ENCODE measurements at places on chromosomes 7 and 10. TPM values are rescaled to one million over a fixed set of nuclear protein-coding genes. Genes with fewer than 3 reads are reported as not detected.

CBX3 gene
- total RNA-seq, result 37.9 TPM

DNA sequence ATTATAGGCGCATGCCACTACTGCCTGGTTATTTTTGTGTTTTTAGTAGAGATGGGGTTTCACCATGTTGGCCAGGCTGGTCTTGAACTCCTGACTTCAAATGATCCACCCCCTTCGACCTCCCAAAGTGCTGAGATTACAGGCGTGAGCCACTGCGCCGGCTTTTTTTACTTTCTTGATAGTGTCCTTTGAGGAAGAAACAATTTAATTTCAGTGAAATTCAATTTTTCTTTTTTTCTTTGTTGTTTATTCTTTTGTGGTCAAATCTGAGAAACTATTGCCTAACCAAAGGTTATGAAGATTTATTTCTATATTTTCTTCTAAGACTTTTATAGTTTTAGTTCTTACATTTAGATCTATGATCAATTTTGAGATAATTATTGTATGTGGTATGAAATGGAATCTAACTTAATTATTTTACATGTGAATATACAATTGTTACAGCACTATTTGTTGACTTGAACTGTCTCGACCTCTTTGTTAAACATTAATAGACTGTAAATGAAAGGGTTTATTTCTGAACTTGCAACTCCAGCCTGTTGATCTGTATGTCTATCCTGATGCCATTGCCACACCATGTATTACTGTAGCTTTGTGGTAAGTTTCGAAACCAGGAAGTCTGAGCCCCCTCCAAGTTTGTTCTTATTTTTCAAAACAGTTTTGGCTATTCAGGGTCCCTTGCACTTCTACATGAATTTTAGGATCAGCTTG lies 19.8 kb upstream of the RASSF4 start:
- H3K27me3 ChIP-seq, result no peaks in the 10 kb centered on the region
- peaks cover 26% of the 10 kb centered on the region for H3K4me1 ChIP-seq
- no peak overlapping the region for H3K27ac ChIP-seq
- H3K4me3 ChIP-seq, result no peak overlapping the region

EGFR gene
- 22.5 TPM for total RNA-seq

OR6B1 gene
- total RNA-seq, result not detected

DNA sequence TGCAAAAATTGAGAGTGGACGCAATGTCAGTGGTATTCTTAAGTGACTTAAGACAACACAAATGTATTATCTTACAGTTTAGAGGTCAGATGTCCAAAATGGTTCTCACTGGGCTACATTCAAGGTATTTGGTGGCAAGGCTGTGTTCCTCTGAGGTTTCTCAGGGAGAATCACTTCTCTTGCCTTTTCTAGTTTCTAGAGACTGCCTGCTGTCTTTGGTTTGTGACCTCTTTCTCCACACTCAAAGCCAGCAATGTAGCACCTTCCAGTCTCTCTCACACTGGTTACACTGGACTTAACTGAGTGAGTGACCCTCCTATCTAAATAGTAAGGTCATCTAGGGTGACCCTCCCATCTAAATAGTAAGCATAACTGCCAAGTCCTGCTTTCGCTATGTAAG lies 613.2 kb upstream of the COBL start:
- no peaks in the 10 kb centered on the region for H3K36me3 ChIP-seq
- H3K4me3 ChIP-seq, result no peak overlapping the region
- H3K27ac ChIP-seq, result no peak overlapping the region
- DNase-seq, result no peak
- H3K27me3 ChIP-seq, result no peaks in the 10 kb centered on the region

- H3K4me1 ChIP-seq, result no peaks in the 10 kb centered on the region
- no peak overlapping the region for H3K27ac ChIP-seq
- no peak overlapping the region for H3K4me3 ChIP-seq
Observed at GRCh38 chr10:71569775-71570588, 149.6 kb downstream of the C10orf105 start.

- no peaks in the 10 kb centered on the region for H3K36me3 ChIP-seq
- no peaks in the 10 kb centered on the region for H3K27me3 ChIP-seq
- no peak overlapping the region for H3K27ac ChIP-seq
- DNase-seq, result no peak
- no peak overlapping the region for H3K4me3 ChIP-seq
Observed at GRCh38 chr7:132024290-132024689, 467.9 kb upstream of the PODXL start.

DNA sequence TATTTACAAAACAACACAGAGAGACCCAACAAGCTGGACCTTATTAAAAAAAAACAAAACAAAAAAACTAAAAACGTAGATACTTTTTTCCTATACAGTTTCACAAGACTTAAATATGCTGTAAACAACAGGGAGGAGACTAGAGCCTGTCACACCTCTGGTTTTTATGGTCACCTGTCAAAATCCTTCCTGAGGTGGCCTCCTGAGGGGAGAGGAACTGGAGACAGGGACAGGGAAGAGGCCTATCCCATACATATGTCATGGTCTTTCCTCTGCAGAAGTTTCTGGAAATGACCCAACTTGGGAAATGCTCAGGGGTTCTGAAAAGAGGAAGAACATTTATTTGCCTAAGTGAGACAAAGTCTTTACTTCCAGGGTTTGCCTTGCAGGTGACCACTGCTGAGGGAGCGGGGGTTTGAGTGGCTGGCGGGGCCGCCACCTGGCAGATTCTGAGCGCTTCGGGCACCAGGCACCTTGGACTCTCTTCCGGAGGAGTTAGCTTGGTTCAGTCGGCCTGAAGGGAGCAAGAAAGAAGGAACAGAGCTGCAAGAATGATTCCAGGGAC lies 18.3 kb downstream of the CPA1 start:
- H3K36me3 ChIP-seq, result no peaks in the 10 kb centered on the region
- H3K27me3 ChIP-seq, result no peaks in the 10 kb centered on the region
- H3K27ac ChIP-seq, result no peak overlapping the region
- no peaks in the 10 kb centered on the region for H3K4me1 ChIP-seq
- no peak overlapping the region for H3K4me3 ChIP-seq
